Aorta (tissue), 5 donors: ENCODE measurements at places on chromosomes 3 and 15. TPM values are rescaled to one million over a fixed set of nuclear protein-coding genes. Genes with fewer than 3 reads are reported as not detected.

PARP15 gene
- 2.3 TPM for total RNA-seq

DNA sequence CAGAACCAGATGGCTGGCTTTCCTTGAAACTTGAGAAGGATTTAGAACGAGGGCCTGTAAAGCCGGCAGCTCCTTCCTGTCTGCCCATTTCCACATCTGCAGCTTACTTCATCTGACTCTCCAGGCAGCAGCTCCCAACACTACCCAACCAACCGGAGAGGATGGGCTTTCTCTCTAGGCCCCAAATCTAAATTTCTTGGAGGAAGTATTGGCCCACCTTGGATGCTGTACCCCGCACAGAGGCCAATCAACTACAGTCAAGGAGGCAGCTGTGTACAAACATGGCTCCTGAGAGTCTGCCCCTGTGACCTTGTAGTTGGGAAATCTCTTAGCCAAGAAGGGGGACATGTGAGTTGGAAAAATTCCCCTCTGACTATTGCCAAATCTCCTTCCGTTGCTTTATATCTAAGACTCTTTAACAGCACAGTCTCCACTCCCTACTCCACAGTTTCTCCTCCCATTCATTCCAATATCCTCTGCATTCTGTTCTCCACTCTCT is 8.0 kb upstream of the ACAP2 start:
- H3K4me1 ChIP-seq, result no peaks in the 10 kb centered on the region
- no peak for DNase-seq
- H3K36me3 ChIP-seq, result no peaks in the 10 kb centered on the region
- no peak overlapping the region for H3K27ac ChIP-seq
- no peak overlapping the region for H3K4me3 ChIP-seq

CLDN1 gene
- total RNA-seq, result 4.5 TPM

GRCh38 chr3:102059145-102059943 is 210.0 kb downstream of the NFKBIZ start:
- H3K27ac ChIP-seq, result no peak overlapping the region
- H3K4me1 ChIP-seq, result no peaks in the 10 kb centered on the region
- H3K4me3 ChIP-seq, result no peak overlapping the region
- no peak for DNase-seq
- H3K27me3 ChIP-seq, result no peaks in the 10 kb centered on the region
- H3K36me3 ChIP-seq, result no peaks in the 10 kb centered on the region

ISL2 gene
- total RNA-seq, result not detected

DNA sequence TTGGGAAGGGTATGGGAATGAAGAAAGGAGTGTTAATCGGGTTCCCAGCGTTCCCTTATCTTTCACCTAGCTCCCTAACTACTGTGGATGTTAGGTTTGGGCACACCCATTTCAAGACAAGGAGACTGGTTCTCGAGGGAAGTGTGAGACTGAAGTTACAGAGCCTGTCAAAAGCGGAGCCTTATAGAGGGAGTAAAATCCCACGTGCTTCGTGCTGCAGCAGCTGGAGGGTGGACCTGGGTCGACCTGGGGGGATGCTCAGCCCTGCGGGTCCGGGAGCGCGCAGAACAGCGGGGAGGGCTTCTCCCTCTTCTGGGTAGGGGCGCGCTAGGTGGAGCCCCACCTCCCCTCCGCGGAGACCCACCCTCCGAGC is 314 bp upstream of the TMED3 start:
- DNase-seq, result no peak
- H3K36me3 ChIP-seq, result peaks cover 3% of the 10 kb centered on the region
- H3K4me1 ChIP-seq, result no peaks in the 10 kb centered on the region
- peak overlapping the region; percentile 62 for H3K4me3 ChIP-seq

DNA sequence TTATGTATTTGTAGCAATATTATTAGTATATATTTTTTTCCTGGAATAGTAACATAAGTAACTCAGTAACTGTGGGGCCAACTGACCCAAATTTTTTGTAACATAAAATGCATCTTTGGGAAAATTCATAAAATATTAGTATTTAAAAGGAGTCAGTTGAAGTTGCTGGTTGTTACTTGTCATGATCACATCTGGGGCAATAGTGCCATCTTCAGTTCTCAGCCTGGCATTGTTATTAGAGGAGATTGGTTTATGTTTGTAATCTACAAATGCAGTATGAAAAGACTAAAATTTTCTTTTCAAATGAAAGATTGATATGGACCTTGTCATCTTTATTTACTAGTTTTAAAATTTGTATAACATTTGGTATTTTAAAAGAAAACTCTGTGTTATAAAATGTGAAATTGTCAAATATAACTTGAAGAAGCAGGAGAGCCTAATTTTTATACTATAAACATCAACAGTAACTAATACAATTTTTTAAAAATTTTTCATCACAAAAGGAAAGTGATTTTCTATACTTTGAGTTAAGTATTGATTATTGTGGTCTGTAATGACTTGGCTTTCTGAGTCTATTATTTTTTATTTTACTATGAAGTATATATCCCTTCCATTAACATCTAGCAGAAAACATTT is 38.8 kb upstream of the MLF1 start:
- DNase-seq, result no peak
- no peaks in the 10 kb centered on the region for H3K36me3 ChIP-seq
- H3K27ac ChIP-seq, result no peak overlapping the region
- no peaks in the 10 kb centered on the region for H3K27me3 ChIP-seq
- H3K4me1 ChIP-seq, result no peaks in the 10 kb centered on the region

MST1R gene
- total RNA-seq, result 13.1 TPM

DNA sequence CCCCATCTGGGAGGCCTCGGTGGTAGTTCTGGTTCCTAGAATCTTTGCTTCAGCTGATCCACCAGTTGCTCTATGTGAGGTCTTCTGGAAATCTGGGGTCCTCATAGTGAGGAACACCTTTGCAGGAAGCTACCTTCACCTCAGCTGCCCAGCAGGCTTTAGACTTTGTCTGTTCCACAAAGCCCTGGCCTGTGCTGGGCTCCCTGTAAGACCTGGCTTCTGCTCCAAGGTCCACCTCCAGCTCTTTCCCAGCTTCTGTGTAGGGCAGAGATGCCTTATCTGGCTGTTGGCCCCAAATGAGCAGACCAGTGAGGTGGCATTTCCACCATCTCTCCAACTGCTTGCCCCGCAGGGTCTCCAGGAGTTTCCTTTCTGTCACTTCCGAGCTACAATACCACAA is 8.2 kb upstream of the HOMER2 start:
- DNase-seq, result no peak
- no peaks in the 10 kb centered on the region for H3K27me3 ChIP-seq
- H3K4me3 ChIP-seq, result no peak overlapping the region
- H3K4me1 ChIP-seq, result no peaks in the 10 kb centered on the region

ISG20 gene
- 13.3 TPM for total RNA-seq

CGNL1 gene
- total RNA-seq, result 46.3 TPM

FBXO40 gene
- not detected for total RNA-seq

IL17RB gene
- 0.52 TPM for total RNA-seq

SRGAP3 gene
- total RNA-seq, result 2.0 TPM

ATOSA gene
- total RNA-seq, result 38.6 TPM

ZNF502 gene
- 5.9 TPM for total RNA-seq

GRCh38 chr15:64875641-64876223 is 34.0 kb downstream of the PLEKHO2 start:
- H3K27me3 ChIP-seq, result no peaks in the 10 kb centered on the region
- H3K4me3 ChIP-seq, result no peak overlapping the region
- H3K4me1 ChIP-seq, result no peaks in the 10 kb centered on the region
- no peak overlapping the region for H3K27ac ChIP-seq
- H3K36me3 ChIP-seq, result no peaks in the 10 kb centered on the region
- peak; percentile 4 for DNase-seq

TM4SF18 gene
- 9.0 TPM for total RNA-seq

GRCh38 chr3:189909573-189909972 is 211.1 kb downstream of the P3H2 start:
- no peaks in the 10 kb centered on the region for H3K36me3 ChIP-seq
- no peak overlapping the region for H3K27ac ChIP-seq
- no peak overlapping the region for H3K4me3 ChIP-seq

CPLX3 gene
- not detected for total RNA-seq
